H7 (cell line): ENCODE measurements at places on chromosomes 13 and 19.

DNA sequence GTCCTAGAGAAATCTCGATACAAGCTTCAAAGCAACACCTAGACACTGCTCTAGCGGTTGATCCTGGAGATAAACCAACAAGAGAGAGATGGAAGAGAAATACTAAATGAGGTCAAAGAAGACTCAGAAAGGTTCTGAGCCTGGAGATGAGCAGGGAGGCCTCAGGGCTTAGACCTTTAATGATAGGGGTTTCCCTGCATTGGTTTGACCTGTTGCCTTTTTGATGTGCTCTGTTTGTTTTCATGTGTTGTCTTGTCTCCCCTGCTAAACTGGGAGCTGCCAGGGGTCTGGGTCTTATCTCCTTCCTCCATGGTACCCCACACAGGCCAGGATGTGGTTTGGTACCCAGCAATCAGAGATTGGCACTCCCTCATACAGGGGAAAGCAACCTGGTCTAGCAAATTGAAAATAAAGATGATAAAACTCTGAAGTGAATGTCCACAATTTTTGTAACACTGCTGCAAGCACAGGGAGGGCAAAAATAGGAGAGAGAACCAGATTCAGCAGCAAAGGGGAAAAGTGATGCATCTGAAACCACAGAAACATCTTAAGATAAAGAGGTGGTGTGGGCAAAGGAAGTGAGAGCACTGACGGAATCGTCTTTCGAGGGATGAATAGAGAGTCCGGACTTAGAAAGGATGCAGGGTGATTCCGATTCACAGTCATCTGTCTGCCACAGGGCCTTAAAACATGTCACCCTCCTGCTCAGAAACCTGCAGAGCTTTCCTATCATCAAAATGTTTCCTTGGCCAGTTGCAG lies 3.5 kb downstream of the FFAR2 start:
- DNase-seq: no peak

DNA sequence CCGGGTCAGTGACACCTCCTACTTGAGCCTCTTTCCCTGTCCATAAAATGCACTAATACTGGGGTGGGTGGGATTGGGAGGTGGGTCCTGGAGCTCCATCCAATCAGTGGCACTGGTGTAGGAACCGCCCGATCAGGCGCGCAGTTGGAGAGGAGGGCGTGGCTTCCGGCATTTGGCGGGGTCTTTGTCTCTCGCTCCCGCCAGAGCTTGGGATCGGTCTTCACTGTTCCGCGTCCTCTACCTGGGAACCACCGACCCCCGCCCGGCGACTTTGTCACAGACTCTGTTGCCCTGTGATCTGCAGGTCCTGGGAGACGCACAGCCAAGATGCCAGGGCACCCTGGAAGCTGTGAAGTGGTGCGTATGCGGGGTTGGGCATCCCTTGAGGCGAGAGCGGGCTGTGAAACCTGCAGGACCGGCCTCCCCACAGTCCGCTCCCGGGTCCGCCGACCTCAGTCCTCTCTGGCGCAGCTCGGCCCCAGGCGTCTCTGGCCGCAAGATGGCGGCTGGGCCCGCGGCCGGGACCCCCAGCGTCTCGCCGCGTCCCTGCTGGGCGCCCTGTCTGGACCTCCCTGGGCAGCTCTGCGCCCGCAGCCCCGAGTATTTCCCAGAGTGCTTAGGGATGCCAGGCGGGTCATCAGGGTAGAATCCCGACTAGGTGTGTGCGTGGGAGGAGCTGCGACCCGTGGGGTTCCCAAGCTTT lies 41.6 kb upstream of the ZNF730 start:
- DNase-seq: peak; percentile 94

DNA sequence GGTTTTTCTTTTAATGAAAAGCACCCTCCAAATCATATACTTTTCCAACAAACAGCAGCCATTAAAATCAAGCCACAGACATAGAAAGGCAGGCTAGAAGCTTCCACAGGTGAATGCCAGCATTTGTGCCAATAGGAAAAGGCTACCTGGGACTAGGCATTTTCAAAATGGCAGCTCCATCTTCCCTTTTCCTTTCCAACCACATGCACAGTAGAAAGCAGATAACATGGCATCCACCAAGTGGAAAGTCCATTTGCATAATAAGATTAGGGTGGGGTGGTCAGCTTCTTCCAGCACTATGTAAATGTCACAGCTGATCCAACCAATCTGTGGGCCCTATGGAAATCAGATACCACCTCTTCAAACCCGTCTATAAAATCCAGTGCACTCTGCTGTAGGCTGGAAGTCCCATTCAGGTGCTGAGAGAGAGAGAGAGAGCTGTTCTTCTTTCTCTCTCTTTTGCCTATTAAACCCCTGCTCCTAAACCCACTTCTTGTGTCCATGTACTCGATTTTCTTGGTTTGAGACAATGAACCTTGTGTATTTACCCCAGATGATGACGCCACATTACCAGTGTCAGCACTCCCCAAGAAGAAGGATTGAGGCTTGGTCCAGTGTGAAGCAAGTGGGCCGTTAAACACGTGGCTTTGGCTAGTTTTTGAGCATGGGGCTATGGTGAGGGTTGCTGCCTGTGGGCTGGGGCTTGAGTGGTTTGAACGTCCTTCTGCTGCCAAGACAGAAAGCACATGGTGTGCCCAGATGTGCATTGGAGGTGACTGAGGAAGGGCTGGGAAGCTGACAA lies 24.2 kb upstream of the IGFL1 start:
- DNase-seq: no peak

DNA sequence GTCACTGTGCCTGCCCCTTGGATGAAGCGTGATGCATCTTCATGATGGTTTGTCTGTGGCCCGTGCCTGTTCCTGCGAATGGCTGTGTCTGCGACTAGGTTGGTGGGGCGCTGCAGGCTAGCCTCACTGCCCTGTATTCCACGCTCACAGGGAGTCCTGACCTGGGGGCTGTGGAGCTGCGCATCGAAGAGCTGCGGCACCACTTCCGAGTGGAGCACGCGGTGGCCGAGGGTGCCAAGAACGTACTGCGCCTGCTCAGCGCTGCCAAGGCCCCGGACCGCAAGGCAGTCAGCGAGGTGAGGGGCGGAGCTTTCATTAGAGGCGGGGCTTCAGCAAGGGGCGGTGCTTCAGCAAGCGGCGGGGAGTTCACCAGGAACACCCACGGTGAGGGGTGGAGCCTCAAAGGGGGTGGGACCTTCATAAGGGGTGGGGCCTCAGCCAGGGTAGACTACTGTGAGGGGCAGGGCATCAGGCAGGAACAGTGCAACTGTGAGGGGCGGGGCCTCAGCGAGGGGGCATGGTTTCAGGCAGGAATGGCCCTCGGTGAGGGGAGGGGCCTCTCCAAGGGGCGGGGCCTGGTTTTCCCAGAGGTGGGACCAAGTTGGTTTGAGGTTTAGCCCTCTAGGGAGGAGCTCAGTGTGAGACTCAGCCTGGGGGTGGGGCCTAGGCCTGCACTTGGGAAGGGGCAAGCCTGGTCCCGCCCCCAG lies 17.2 kb downstream of the PKN1 start:
- DNase-seq: peak; percentile 99

GRCh38 chr19:16037424-16038195 lies 38.7 kb upstream of the TPM4 start:
- DNase-seq: peak; percentile 39

- DNase-seq: no peak
These were observed 11.8 kb upstream of the ZNF175 start for GRCh38 chr19:51559240-51559639.

- no peak for DNase-seq
These were observed 97.1 kb downstream of the HSPH1 start for GRCh38 chr13:31064636-31065035.

DNA sequence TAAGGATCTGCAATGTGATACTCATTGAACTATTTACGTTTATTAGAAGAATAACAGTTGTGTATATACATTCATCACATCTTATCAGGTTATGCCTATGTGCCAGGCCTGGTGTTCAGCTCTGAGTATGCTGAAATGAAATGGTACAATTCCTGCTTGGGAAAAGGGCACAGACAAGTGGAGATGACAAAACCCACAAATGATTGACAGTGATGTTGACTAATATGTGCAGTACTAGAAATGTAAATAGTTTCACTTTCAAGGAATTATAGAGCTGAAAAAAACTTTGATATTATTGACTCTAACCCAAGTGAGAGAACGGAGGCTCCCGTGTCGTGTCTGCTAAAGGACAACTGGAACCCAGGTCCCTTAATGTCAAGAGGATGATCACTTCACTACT lies 386.8 kb upstream of the DACH1 start:
- no peak for DNase-seq

DNA sequence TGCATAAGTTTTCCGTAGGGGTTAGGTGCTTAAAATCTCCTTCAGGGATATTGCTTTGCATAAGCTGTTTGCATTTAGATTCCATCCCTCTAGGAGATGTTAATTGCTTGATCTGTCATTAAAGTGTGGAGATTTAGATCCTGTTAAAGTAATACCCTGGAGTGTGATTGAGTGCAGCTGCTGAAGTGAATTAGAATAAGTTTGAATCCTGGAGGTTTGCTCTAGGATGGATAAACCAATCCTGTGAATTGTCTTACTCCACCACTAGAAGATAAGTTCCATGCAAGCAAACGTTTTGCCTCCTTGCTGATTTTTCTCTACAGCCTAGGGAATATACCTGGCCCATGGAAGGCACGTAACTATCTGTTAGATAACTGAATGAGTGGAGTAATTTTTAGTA lies 1487.2 kb upstream of the PRR20A start:
- no peak for DNase-seq

DNA sequence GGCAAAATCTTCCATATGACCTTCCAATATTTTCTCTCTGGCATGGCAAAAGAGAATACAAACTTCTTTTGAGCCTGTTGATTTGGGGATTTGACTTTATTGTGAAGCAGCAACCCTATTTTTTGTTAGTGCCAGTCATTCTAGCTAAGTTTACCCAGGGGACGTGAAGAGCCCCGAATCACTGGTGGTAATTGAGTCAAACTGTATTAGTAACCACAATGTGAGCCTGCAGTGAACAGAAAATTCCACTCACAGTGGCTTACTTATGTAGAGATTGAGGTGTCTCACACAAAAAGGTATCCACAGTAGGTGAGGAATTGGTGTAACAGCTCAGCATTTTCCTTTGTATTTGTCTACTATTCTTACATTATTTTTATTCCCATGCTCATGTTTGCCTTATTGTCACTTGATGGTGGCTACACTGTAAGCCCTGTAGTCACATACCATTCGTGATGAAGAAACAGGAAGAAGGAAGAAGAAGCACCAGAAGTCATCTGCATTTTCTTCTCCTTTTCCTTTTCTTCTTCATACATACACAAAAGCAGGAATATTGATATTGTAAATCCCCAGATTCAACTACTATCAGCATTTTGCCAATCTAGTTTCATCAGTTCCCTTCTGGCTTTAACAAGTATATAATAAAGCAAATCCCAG lies 33.3 kb upstream of the MYCBP2 start:
- DNase-seq: no peak
